ENCODE measurements at places on chromosomes 16 and 17. TPM values are rescaled to one million over a fixed set of nuclear protein-coding genes. Genes with fewer than 3 reads are reported as not detected.

GP1BA gene
- not detected for total RNA-seq

CLEC3A gene
- not detected for total RNA-seq

MYO1D gene
- total RNA-seq = 55.0 TPM

P2RX1 gene
- total RNA-seq = 0.68 TPM

CLEC10A gene
- 0.92 TPM for total RNA-seq

HASPIN gene
- 3.4 TPM for total RNA-seq

HSD17B2 gene
- 1.7 TPM for total RNA-seq

TNFRSF13B gene
- total RNA-seq = 0.28 TPM

CHD9 gene
- 39.3 TPM for total RNA-seq

PSME3IP1 gene
- total RNA-seq = 63.1 TPM

KCNAB3 gene
- 0.44 TPM for total RNA-seq

NXPH3 gene
- 0.16 TPM for total RNA-seq

NPIPB2 gene
- total RNA-seq = 6.3 TPM

RAMP2 gene
- 4.5 TPM for total RNA-seq

BRIP1 gene
- 3.9 TPM for total RNA-seq

HBA2 gene
- total RNA-seq = 8.2 TPM

ARL17B gene
- total RNA-seq = 6.6 TPM

CDRT15 gene
- not detected for total RNA-seq

MT1H gene
- 5.0 TPM for total RNA-seq

DNA sequence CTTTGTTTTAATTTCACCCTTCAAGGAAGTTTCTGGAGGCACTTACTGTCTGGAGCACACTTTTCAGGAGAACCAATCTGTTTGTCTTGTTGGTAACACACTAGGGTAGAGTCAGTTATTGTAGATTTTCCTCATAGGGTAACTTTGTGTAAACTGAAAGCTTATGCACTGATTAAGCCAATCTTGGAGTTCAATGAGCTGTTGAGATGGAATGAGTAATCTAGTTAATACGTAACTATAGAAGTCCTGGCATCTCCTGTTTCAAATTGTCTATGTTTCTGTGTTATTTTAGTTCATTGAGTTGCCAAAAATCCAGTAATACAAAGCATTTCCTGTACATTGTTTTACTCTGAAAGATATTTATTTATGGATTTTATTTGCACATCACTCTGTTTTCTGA, 111.6 kb upstream of the HAS3 start:
- ATAC-seq = peak; percentile 59

DNA sequence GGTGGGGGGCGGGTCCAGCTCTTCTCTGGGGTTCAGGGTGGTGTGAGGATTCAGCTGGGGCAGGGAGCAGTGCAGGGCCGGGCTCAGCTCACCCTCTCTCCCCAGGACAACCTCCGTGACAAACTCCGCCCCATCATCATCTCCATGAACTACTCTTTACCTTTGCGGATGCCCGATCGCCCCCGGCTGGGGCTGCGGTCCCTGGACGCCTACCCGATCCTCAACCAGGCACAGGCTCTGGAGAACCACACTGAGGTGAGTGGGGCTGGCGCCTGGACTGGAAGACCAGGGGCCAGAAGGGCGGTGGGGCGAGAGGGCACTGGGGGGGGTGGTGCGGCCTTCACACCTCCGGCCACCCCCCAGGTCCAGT, 18.9 kb upstream of the PDK2 start:
- no peak for ATAC-seq

DNA sequence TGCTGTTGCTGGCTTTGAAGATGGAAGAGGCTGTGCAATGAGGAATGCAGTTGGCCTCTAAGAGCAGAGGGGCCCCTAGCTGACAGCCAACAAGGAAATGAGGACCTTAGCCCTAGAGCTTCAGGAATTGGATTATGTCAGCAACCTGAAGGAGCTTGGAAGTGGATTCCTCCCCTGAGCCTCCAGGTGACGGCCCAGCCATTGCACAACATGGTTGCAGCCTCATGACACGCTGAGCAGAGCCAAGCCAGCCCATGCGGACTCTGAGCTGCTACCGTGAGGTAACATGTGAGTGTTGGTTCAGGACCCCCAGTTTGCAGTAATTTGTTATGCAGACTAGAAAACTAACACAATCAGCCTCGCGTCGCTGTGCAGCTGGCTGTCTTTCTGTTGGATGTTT, 20.2 kb downstream of the CCDC42 start:
- ATAC-seq = no peak

GRCh38 chr17:80086081-80086480, 15.3 kb upstream of the GAA start:
- no peak for ATAC-seq

DNA sequence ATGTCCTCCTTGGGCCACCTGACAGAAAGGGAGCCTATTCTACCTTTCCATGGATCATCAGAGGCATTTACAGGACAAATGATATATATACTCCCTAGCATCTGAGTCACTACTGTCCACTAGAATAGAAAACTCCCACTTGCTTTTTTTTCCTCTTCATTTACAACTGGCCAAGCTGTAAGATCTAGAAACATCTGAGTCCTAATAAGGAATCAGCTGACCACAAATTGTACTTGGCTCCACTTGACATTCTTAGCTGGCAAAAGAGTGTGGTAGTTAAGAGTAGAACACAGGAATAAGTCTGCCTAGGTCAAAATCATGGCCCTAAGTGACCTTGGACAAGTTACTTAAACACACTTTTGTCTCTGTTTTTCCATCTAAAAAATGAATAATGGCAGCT, 5.2 kb downstream of the RUSF1 start:
- no peak for ATAC-seq

- peak; percentile 58 for ATAC-seq
These were observed 55.2 kb downstream of the MSI2 start for GRCh38 chr17:57311281-57312216.

GRCh38 chr17:83195330-83196023, 116.1 kb downstream of the METRNL start:
- ATAC-seq = peak; percentile 10

DNA sequence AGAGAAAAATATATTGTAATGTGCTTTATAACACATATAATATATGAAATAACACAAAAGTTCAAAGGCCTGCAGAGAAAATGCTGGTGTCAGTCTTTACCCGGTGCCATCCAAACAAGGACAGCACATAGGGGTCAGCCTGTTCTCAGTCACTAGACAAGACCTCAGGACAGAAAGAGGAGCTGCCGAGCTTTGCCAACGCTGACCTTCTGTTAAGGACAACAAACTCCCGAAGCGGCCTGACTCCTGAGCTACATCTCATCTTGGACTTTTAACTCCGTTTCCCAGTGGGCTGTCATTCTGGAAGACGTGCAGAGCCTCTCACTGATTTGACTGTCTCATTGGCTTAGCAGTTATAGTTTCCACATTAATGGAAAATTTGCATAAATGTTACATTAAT, 6.9 kb downstream of the ELAC2 start:
- no peak for ATAC-seq

GRCh38 chr17:67194134-67194533, 50.9 kb downstream of the HELZ start:
- ATAC-seq = no peak

DNA sequence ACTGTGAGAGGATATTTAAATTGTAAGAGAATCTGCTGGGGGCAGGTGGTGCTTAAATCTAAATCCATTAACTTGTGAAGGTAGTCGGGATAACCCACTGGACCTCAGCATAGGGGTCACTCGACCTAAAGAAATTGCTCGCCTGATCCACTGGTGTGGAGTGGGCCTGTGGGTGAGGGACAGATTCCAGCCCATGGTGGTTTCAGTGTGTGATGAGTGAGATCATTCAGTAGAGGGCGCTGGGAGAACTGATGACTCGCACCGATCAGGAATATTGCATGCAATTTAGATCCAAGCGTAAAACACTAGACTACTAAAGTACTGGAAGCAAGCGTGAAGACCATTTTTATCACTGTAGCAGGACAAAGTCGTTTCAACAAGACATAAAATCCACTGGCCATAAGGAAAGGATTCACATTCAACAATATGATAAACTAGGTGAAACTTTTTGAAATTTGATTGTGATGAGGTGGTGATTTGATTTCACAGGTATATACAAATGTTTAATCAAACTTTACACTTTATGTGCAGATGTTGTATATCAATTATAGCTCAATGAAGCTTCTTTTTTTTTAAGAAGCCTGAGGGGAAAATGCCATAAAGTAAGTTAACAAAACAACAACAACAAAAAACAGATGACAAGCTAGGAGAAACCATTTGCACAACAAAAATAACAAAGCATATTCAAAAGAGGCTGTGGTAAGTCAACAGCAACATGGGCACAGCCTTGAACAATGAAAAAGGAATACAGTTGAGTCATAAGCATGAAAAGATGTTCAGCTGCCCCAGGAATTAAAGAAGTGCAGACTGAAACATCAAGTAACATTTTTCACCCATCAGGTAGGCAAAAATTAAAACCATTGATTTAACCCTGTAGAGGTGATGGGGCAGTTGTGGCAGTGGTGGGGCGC, 7.5 kb upstream of the TMEM170A start:
- ATAC-seq = peak; percentile 64

DNA sequence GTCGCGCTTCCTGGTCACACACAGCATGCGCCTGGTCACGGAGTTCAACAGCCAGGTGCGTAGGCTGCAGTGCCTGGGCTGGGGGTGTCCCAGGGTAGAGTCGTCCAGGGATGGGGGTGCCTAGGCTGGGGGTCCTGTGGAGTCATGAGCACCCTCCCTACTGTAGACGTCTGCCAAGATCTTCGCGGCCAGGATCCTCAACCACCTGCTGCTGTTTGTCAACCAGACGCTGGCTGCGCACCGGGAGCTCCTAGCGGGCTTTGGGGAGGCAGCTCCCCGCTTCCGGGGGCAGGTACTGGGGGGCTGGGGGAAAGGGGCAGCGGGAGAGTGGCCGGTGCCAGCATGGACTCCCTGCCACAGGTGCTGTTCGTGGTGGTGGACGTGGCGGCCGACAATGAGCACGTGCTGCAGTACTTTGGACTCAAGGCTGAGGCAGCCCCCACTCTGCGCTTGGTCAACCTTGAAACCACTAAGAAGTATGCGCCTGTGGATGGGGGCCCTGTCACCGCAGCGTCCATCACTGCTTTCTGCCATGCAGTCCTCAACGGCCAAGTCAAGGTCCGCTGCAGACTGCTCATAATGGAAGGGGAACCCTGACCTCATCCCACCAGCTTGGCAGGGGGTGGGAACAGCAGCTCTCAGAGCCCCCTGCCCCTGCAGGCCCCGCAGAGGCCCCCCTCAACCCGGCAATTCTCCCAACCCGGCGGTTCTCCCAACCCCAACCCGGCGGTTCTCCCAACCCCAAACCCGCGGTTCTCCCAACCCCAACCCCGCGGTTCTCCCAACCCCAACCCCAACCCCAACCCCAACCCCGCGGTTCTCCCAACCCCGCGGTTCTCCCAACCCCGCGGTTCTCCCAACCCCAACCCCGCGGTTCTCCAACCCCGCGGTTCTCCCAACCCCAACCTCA, 2.4 kb downstream of the PDIA2 start:
- no peak for ATAC-seq
